Astrocyte of the hippocampus (primary cell): ENCODE measurements at places on chromosomes 13 and 19.

DNA sequence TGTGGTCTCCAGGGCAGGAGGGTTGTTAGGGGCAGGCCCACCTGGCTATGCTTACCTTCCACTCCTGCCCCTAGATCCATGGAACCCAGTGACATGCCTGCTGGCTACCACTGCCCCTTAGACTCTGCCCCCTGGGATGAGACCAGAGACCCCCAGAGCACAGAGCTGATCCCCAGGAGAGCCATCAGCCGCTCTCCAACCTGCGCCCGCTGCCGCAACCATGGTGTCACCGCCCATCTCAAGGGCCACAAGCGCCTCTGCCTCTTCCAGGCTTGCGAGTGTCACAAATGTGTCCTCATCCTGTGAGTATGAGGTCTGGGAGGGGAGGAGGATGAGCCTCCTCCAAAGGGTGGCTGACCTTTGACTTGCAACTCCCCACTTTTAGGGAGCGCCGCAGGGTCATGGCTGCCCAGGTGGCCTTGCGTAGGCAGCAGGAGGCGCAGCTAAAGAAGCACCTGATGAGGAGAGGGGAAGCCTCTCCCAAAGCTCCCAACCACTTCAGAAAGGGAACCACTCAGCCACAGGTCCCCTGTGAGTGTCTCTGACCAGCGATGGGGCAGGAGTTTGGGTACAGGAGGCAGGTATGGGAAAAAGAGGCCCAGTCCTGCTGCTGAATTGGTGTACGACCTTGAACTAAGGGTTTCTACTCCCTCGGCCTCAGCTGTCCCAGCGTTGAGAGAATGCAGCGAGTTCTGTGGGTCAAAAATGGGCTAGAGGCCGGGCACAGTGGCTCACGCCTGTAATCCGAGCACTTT is 2.7 kb downstream of the DMRTC2 start:
- no peak for DNase-seq

DNA sequence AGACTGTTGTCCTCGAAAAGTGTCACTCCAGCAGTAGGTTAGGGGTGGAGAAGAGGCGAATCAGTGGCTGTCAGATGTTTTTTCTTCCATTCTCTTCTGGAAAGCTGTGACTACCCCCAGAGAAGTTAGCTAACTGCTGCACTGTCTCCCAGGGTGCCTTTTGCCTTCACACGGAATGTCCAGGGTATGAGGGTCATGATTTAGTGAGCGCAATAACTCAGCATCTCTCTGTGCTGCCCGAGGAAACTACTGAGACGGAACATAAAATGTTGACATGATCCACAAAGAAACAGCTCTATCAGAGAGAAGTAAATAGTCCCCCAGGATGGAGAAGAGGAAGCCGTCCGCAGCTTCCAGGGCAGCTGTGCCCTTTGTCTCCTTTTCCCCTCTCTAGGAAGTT is 254.0 kb upstream of the ARGLU1 start:
- DNase-seq, result no peak

DNA sequence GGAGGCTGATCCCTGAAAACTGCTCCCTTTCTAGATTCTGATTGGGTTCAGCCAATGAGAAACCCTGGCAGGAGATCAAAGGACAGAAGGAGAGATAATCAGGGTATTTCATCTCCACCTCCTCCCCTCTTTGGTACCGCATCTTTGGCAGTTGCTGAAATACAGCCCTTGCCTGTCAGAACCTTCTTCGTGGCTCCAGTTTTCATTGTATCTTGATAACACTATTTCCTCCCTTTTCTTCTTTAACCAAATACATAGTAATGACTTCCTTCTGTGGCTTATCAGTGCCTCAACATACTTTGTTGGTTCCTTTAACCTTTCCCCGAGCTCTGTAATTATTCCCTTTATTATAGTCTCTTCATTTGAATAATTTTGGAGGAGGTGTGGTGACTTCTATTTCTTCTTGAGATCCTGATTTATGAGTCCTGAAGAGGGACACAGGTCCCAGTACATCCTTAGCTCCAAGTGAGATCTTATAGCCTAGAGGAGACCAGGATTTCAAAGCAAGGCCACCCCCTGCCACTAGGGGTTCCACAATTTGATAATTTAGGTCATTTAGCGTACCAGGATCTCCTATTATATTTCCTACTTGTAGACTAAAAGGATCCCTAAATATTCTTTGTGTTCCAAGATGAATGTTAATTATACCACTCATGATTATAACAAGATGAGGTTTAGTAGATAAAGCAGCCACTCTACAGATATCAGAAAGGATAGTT is 98.0 kb downstream of the EDNRB start:
- no peak for DNase-seq

GRCh38 chr19:13849991-13850909 is 26.7 kb upstream of the NANOS3 start:
- DNase-seq, result peak; percentile 97

DNA sequence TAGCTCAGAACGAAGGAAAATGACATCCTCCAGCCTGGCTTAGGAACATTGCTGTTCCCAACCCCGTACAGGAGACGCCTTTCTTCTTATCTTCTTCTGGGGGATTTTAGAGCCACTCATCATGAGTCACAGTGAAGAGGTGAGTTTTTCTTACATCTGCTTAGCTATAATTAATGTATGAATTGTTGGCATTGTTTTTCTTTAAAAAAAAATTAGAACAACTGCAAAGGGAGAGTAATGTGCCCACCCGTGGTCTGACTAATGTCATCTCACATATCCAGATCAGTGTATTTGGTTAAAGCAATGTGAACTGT is 310.6 kb upstream of the TSHZ3 start:
- peak; percentile 14 for DNase-seq

GRCh38 chr13:113638806-113639205 is 19.2 kb downstream of the ATP4B start:
- DNase-seq, result no peak

DNA sequence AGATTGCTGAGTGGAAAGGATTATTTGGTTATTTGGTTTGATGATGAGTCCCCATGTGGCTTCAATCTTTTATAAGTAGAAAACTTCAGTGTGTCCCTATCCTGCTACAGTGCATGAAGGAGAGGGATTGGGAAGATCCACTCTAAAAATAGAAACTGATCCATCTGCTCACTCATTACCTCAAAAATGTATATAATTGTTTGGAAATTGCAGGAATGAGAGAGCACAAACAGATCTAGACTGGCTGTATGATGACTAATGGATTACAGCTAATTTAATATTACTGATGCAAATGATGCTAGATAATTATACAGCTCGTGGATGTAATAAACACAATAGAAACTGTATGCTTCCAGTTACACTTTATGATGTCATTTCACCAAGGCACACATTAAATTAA is 625.3 kb upstream of the PRR20A start:
- DNase-seq, result no peak

- no peak for DNase-seq
These were observed 796 bp upstream of the LSM14A start for GRCh38 chr19:34171539-34171876.

DNA sequence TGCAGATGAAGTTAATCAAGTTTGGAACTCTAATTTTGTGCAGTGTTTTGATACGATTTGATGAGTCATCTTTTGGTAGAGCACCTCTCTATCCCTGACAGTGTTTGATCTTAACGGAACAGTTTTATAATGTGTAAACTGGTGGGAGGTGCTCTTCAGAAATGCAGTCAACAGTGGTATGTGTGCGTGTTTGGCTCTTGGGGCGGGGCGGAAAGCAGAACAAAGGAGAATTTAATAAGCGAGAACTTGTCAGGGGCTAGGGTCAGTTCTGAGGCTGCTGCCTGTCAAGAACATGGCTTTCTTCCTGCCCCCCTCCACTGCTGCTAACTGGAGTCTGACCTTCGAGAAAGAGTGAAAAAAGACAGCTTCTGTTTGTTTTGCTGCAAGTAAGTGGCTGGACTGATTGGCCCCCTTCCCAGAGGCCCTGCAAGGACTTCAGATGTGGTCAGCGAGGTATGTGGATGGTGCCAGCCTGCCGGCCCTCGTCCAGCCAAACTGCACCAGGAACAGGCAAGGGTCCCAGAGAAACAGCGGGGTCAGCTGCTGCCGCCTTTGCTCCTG is 40.8 kb downstream of the BBC3 start:
- DNase-seq, result peak; percentile 98

DNA sequence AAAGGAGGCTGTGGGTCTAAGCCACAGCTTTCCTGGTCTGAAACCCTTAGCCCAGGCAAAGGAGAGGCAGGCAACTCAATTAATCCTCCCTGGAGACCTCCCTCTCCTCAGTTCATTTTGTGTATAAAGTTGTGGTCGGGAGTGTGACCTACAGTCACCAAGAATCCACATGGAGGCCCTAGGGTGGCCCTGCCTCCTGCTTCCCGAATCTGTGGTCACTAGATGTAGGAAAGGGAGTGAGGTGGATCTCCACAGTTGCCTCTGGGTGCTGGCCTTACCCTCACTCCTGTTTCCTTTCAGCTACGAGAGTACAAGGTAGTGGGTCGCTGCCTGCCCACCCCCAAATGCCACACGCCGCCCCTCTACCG is 1.3 kb downstream of the RPL18A start:
- no peak for DNase-seq

DNA sequence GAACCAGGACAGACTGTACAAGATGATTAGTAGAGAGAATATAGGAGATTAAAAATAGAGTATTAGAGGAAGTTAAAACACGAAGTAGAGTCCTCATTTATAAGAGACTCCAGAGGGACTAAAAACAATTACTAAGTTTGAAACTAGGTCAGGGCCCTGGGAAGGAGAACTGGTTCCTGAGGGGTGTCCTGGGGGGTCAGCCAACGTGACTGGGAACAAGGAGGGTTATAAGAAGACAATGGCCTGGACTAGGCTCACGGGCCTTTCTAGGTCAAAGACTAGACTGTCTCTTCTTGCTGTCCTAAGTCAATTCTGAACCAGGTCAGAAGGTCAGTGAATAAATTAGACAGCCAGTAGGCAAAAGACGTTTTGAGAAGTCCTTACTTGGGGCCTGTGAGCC is 165.3 kb downstream of the IER2 start:
- no peak for DNase-seq

DNA sequence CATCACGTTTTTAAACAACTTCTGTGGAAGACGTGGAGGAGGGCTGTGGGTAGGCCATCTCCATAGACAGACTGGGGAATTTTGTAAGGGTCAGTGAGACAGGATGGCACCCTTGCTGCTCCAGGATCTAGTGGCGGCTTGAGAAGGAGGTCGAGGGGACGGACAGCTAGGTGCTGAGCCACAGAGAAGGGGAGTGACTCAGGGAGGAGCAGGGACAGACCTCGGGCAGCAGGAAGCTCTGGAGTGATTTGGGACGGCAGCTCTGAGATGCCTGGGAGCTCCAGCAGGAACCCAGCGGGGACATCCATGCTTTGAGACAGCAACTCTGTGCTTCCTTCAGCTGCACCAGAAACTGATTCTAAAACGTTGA is 169.1 kb upstream of the SOX1 start:
- DNase-seq, result no peak

GRCh38 chr13:52395704-52396103 is 10.3 kb downstream of the THSD1 start:
- DNase-seq, result no peak

DNA sequence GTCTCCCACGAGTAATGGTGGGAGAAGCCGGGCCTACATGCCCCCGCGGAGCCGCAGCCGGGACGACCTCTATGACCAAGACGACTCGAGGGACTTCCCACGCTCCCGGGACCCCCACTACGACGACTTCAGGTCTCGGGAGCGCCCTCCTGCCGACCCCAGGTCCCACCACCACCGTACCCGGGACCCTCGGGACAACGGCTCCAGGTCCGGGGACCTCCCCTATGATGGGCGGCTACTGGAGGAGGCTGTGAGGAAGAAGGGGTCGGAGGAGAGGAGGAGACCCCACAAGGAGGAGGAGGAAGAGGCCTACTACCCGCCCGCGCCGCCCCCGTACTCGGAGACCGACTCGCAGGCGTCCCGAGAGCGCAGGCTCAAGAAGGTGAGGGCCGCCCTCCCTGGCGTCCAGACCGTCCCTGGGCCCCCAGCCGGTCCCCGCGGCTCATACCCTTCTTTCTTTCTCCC is 1.4 kb upstream of the USF2 start:
- peak; percentile 66 for DNase-seq

- DNase-seq, result no peak
These were observed 40.8 kb downstream of the TEX29 start for GRCh38 chr13:111361046-111361872.

- DNase-seq, result no peak
These were observed 1.7 kb upstream of the PLPP2 start for GRCh38 chr19:292951-293350.

GRCh38 chr13:108734676-108735075 is 105.3 kb downstream of the MYO16 start:
- DNase-seq, result no peak

- no peak for DNase-seq
These were observed 7.2 kb downstream of the SIN3B start for GRCh38 chr19:16836115-16837034.

- DNase-seq, result peak; percentile 95
These were observed 1.2 kb upstream of the LENG9 start for GRCh38 chr19:54464630-54465425.

GRCh38 chr13:109787135-109787954 is 962 bp upstream of the IRS2 start:
- DNase-seq, result peak; percentile 77

- no peak for DNase-seq
These were observed 130.8 kb downstream of the KL start for GRCh38 chr13:33146843-33147611.

DNA sequence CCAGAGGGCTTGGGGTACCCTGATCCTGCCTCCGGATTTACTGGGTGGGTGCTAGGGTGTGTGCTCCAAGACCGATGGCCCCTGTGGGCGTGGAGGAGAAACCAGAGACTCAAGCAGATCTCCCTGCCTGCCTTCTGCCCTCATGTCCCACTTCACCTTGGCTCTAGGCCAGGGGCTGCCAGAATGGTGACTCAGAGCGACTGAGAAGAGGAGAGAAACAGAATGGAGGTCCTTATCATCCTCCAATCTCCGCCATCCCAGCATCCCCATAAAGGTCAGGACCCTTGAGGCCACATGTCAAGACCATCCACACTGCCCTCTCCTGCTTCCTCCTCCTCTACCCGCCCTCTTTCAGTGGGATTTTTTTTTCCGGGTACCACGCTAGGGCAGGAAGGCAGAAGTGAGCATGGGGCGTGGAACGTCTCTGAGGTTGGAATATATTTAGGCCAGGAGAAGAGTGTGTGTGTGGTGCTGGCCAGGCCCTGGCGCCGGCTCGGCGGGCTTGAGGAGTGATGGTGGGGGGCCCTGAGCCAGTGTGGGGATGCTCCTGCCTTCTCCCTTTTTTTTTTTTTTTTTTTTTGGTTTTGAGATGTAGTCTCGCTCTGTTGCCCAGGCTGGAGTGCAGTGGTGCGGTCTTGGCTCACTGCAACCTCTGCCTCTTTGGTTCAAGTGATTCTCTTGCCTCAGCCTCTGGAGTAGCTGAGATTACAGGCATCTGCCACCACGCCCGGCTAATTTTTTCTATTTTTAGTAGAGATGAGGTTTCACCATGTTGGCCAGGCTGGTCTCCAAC is 22.3 kb downstream of the IER2 start:
- DNase-seq, result peak; percentile 91

DNA sequence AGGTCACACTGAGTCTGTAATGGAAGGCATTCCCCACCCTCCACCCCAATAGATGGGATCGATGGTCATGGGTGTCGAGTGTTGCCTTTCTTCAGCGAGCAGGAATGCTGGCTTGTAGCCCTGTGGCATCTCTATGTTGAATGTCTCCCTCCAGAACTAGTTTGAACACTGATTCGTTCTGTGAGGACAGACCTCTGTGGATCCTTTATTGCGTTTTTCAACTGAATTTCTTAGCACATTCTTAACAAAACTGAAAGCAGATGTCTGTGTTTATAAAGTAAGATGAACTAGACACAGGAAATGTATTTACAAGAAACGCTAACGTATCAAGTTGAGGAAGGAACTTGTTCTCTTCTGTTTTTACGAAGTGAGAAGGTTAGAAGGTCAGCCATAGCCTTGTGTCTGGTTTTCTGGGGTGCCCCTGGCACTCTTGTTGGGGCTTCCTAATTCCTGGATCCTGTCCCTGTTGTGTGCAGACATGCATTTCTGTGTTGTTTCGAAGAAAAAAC is 36.8 kb upstream of the TM9SF2 start:
- no peak for DNase-seq
